ENCODE measurements at places on chromosomes 7 and 10.
A peak's percentile ranks its signal among the peaks of the same experiment; 100 is the strongest.

- no peak for DNase-seq
Measured at GRCh38 chr10:71216751-71217265, 4.4 kb downstream of the UNC5B start.

GRCh38 chr7:13093160-13093559 is 405.7 kb downstream of the ARL4A start:
- DNase-seq: no peak

DNA sequence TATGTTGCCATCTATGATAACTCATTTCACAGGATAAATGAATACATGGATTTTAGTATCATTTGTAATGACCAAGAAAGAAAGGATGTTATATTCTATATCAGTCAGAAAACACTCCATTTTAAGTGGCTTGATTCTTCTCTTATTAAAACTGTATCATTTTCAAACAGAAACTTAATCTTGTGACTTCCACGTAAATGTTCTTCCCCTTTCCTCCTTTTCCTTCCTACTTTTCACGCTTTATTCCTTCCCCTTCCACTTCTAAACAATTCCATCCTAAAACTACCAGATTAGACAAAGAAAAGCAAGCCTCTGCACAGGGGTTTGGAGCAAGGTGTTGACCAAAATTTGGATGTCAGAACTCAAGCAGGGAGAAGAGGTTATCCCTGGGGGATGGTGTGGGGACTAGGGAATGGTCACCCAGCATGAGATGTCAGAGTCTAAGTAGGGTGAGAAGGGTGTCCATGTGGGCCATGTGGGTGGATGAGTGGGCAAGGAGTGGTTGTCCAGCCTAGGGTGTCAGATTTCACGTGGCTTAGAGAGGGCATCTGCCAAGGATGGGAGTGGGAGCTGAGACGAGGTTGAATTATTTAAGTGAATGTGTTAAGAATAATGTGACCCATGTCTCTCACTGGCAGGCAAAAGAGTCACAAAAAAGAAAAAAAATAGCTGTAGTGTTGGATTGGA is 5.0 kb upstream of the GSAP start:
- no peak for DNase-seq

- DNase-seq: peak; percentile 89
Measured at GRCh38 chr10:62811159-62811875, 4.8 kb downstream of the EGR2 start.

DNA sequence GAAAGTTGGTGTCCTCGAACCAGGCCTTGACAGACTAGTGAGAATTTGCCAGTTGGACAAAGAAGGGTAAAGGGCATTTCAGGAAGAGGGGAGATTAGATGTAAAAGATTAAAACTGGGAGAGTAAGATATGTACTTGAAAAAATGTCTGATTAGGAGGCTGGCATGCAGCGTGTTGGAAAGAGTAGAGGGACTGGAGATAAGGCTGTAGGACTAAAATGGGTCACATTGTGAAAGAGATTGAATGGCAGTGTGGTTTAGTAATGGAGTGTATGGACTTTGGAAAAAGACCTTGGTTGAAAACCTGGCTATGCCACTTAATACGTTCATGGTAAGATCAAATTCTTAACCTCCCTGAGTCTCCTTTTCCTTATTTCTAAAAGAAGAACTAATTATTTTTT is 14.1 kb downstream of the CREM start:
- no peak for DNase-seq

GRCh38 chr10:23198940-23199767 is 7.0 kb downstream of the PTF1A start:
- DNase-seq: no peak

- DNase-seq: no peak
Measured at GRCh38 chr7:135260470-135260869, 26.8 kb downstream of the STRA8 start.

GRCh38 chr10:116060864-116061263 is 212.1 kb downstream of the GFRA1 start:
- no peak for DNase-seq

DNA sequence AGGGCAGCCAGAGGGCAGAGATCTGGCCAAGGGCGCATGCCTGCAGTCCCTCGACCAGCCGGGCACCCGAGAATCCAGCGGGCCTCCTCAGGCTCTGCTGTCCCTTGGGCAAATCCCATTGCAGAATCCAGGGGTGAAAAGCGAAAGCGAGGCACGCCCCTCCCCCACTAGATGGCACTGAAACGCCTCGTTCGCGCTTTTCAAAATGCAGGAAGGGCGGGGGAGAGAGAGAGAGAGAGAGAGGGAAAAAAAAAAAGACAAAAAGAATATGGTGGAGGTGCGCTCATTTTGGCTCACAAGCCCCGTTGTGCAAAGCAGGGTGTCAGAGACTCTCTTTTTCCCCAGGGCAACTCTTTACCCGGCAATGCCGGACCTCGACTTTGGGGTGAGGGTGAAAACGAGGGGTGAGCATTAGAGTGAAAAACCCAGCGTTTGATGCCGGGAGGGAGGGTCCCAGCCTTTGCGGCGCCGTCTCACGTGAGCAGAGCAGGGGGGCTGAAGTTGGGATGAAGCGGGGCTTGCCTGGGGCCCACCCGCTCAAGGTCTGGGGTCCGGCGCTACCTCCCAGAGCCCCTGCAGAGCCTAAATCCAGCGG is 2.5 kb upstream of the TMEM178B start:
- peak; percentile 65 for DNase-seq

GRCh38 chr7:28008171-28008570 is 172.4 kb downstream of the JAZF1 start:
- no peak for DNase-seq

- DNase-seq: no peak
Measured at GRCh38 chr10:90947030-90947960, 26.4 kb upstream of the ANKRD1 start.

DNA sequence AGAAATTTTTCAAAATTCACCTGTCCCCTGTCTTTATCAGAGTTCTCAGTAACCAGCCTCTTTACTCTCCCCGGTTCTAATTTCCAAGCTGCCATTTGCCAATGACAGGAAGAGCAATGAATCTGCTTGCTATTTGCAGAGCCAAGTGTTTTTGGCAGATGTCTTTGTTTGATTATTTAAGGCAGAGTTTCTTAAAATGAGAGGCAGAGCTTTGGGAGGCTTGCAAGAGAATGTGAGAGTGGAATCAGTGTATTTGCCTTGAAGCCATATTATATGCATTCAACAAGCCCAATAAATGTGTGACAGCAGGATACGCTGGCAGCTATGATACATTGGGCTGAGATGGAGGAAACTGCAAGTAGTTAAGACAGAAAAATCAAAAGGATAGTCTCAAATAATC is 196.5 kb downstream of the PHF14 start:
- no peak for DNase-seq

Measured in stimulated activated CD8-positive, alpha-beta memory T cell treated with anti-CD3 and anti-CD28 coated beads, Interleukin-4, amount 100 ng/mL, for 48 hours (primary cell).